ENCODE measurements at places on chromosomes 12 and 14.

DNA sequence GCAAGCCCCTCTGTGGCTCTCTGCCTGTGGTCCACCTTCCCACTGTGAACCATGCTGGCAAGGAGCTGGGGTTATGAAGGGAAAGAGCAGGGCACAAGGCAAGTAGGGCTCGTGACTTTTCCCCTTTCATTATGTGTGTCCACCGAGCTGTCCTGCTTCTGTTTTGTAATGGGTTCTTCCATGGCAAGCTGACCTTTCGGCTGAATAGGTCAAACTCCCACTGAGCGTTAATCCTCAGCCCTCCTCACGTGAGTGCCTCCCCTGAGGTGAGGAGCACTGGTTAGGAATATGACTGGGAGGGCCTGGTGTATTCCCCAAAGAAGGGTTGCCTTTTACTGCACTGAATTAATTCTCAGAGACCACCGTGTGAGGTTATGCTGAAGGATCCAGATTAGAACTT lies 424.3 kb downstream of the NPAS3 start:
- DNase-seq = no peak

DNA sequence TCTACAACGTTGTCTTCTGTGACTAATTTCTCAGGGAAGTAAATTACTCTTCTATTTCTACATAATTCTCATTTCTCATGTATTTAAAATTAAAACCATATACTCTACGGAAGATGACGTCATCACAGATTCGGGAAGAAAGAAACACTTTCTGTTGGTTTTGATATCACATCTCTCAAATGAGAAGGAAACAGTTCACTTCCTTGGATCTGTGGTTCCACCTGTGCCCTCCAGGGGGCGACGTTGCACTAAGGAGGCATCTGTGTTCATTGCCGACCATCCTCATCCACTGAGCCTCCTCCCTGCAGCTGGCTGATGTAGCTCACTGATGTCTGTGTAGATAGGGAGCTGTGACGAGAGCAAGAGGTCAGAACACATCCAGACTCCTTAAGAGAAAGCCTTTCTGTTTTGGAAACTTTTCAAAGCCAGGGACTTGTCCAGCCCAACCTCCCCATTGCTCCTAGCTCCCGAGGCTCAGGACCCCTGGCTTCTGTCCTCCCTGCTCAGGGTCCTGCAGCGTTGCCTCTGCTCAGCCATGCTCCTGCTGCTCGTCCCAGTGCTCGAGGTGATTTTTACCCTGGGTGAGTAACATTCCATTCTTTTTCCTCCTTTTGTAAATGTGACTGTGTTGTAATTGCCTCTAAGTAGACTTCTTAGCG lies 172.7 kb upstream of the OR4E1 start:
- DNase-seq = no peak

DNA sequence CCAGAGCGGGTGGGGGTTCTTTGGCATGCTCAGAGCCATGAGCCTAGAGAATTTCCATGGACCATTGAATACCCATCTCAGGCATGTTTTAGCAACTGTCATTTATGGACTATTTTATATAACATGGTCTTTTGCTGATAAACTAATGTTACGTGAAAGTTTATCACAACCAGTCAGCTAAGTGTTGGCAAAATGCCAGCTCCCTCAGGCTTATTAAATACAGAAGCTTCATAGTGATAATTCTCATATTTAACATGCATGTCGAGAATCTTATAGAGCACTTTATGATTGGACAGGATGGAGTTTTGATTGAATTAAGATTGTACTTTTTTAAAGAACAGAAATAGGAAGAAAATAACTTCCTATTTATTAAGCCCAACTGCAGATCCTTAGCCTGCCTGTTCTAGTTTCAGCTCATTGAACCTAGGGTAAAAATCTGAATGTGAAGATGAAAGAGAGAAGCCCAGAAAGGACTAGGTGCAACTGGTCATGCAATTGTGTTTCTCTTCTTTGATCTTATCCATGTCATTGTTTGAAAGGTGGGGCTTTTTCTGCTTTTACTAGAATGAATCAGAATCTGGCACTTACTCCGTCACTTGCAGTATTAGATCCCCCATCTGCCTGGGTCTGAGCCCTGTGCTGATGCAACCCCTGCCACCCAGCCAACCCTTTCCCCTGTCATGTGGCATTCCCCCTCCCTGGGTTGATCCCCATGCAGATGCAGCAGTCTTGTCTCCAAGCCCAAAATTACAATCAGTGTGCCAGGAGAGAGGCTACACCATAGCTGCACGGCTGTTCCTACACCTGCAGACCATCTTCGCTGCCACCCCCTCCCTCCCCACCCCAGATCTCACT lies 134.6 kb upstream of the EVL start:
- DNase-seq = no peak

DNA sequence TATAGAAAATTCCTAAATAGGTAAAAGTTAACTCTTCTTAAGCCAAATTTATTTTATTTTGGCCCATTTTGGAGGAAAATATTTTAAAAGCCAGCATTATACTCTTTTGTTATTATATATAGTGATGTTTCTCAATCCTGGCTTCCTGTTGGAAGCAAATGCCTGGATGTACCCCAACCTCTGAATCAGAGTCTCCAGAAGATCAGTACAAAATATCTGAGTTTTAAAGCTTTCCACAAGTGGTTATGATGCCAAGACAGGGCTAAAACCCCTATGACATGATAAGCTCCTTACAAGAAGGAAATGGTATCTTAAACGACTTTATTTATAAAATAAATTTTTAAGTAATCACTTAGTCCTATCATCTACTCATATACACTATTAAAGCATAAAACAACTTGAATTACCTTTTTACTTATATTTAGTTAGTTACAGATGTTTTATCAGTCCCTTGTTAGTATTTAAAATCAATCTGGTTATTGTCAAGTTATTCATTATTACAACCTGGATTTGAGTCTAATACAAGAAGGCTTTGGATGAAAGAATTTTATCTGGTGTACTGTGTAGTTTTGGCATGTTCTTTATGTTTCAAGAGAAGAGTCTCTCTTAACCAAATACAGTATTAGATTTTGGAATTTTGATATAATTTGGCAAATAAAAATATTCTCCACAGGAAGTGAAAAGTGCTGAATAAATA lies 238.1 kb downstream of the SLC2A13 start:
- no peak for DNase-seq

- DNase-seq = no peak
Observed at GRCh38 chr12:4217091-4217490, 56.5 kb upstream of the CCND2 start.

DNA sequence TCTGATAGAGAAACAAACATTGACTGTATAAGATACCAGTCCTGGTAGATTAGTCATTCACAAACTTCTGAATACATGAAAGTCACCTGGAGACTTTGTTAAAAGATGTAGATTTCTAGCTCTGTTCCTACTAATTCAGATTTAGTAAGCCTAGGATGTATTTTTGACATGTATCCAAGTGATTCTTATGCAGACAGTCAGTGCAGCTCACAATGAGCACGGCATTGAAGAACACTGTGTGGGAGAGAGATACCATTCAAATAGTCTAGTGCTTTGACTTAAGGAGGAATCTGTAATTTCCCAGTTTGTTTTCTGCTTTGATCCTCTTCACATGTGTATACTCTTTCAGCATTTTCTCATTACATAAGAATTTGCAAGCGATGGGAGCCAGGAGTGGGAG lies 68.7 kb upstream of the STXBP6 start:
- no peak for DNase-seq

- no peak for DNase-seq
Observed at GRCh38 chr12:70484464-70484863, 118.4 kb downstream of the KCNMB4 start.

GRCh38 chr14:52882824-52883223 lies 68.0 kb downstream of the FERMT2 start:
- no peak for DNase-seq

DNA sequence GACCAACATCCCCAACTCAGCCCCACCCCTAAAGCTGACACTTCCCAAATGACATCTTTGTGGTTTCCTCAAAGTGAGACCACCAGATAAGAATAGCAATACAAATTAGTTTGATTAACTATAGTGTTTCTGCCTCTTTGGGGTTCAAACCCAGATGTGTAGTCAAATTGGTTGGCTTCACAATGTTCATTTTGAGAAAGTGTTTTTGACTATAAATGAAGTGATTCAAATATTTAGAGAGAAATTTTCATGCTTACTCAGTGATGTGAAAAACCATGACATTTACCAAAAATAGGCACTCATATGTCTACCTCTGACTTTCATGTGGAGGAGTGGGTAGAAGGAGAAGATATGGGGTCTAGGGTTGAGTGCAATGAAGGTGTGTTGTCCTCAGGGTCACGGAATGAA lies 218.4 kb downstream of the BCAT1 start:
- DNase-seq = no peak

- no peak for DNase-seq
Observed at GRCh38 chr12:57429473-57430111, 1.3 kb downstream of the R3HDM2 start.

GRCh38 chr12:58920961-58921861 lies 907 bp upstream of the LRIG3 start:
- no peak for DNase-seq

- DNase-seq = no peak
Observed at GRCh38 chr12:94175763-94176668, 27.6 kb downstream of the PLXNC1 start.

GRCh38 chr14:99473458-99473857 lies 7.2 kb downstream of the SETD3 start:
- DNase-seq = no peak

GRCh38 chr14:105377555-105378182 lies 20.7 kb upstream of the TEX22 start:
- DNase-seq = no peak

DNA sequence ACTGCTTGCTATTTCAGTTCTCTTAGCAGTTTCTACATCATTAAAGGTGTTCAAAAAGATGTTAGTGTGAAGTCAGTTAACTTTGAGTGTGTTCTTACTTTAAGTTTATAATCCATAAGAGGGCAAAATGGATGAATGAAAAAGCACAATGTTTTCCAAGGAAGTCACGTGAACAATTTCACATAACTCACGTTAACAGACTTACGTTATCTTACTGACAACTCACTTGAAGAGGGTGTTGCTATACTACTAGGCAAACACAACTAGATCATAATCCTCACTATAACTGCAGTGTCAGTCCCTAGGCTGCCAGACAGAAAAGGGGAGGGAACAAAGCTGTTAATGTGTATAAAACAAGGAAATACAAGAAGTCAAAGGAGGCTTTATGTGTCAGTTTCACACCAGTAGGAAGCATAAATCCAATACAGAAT lies 6.4 kb downstream of the SLC2A13 start:
- DNase-seq = no peak

GRCh38 chr12:31408763-31409162 lies 82.8 kb upstream of the SINHCAF start:
- DNase-seq = no peak

DNA sequence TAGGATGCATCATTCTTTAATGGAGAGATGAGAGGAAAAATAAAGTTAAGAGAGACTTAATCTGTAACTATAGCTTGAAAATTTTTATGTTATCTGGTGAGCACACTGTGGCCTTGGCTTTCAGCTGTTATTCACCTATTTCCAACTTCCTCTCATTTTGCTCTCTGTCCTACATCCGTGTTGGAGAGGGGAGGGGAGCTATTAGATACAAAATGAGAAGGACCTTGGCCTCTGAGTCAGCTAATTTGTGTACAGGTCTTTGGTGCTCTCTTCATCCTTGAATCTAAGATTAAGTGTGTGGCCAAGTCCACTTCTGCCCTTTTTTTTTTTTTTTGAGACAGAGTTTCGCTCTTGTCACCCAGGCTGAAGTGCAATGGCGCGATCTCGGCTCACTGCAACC lies 887 bp upstream of the APOBEC1 start:
- DNase-seq = no peak
